ENCODE measurements at places on chromosomes 2 and 18.

- no peak for DNase-seq
These were observed 1801.1 kb upstream of the CELF4 start for GRCh38 chr18:39366656-39367055.

- DNase-seq, result no peak
These were observed 1.1 kb upstream of the GPR55 start for GRCh38 chr2:230925879-230926765.

GRCh38 chr2:233451950-233452349 is 97.7 kb downstream of the DGKD start:
- DNase-seq, result no peak

GRCh38 chr2:196759378-196759706 is 40.1 kb downstream of the GTF3C3 start:
- no peak for DNase-seq

DNA sequence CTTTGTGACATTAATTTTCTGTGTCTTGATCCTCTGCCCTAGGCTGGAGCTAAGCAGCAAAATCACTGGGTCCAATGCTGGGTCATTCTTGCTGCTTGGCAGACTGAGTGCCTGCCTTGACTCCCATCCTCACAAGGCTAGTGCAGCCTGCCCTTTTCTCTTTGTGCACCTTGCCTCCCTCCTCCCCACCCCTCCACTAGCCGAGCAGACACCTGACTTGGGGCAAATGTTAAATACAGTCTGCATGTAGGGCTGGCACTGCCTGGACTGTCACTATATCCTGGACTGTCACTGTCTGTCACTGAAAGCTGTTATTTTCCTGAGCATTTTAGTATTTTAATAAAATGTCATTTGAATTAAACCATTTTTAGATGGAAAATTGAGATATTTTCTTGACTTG is 33.4 kb downstream of the MAPRE2 start:
- DNase-seq, result no peak

DNA sequence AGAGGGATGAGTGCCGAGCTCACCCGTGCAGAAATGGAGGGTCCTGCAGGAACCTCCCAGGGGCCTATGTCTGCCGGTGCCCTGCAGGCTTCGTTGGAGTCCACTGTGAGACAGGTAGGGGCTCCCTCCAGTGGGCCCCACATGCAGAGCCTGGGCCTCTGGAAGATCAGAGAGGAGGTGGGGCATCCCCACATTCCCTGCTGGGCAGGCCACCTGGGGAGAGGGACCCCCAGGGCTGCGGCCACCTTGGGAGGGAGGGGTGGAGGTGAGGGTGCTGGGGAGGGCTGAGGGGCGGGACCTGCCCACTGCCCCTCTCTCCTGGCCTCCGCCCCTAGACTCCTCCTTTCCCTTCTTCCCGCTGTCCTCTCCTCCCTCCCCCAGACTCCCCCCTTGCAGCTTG is 38.5 kb downstream of the MTERF4 start:
- no peak for DNase-seq

- DNase-seq, result no peak
These were observed 33.5 kb upstream of the CD226 start for GRCh38 chr18:69980982-69981804.

- no peak for DNase-seq
These were observed 49.7 kb upstream of the ST3GAL5 start for GRCh38 chr2:85938456-85938855.

DNA sequence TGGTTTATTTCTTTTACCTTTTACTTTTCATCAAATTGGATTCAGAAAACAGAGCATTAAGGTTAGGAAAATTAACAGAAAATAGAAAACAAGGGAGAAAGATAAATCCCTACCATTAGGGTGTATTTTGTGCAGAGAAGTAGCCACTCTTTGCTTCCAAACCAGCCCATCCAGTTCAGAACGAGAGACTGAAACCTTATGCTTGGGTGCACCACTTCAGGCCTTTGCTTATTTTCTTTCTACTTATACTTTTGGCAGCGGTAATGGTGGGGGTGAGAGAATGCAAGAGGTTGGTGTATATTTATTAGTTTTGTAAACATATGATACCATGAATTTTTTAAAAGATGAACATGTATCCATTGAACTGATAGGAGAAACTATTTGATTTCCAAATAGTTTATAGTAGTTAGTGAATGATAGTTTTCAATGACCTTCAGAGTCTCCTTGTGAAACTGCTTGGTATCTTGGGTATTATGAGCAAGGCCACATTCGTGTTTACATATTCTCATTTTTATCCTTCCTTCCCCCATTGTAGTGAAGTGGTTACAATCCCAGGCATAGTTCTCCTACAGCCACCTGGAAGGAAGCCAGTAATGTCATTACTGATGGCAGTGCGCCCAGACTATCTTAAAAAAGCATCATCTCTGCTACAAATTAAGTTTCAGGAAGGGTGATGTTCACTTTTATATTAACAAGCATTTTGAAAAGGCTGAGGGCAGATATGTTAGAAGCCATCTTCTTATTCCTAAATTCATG is 60.8 kb downstream of the MFSD6 start:
- no peak for DNase-seq

- no peak for DNase-seq
These were observed 52.2 kb downstream of the PLB1 start for GRCh38 chr2:28547906-28548600.

- DNase-seq, result no peak
These were observed 713.9 kb downstream of the CPS1 start for GRCh38 chr2:211270257-211270656.
